HS-27A (cell line): ENCODE measurements at places on chromosomes 5 and 9.

- DNase-seq, result no peak
Measured at GRCh38 chr9:94623253-94623652, 16.1 kb downstream of the FBP1 start.

GRCh38 chr5:37319037-37319782 is 51.7 kb downstream of the NUP155 start:
- no peak for DNase-seq

- no peak for DNase-seq
Measured at GRCh38 chr9:91817493-91818224, 132.4 kb downstream of the ROR2 start.

GRCh38 chr5:65840071-65840470 is 86.3 kb upstream of the ERBIN start:
- DNase-seq, result no peak

GRCh38 chr9:92736563-92737215 is 27.9 kb downstream of the BICD2 start:
- DNase-seq, result no peak

DNA sequence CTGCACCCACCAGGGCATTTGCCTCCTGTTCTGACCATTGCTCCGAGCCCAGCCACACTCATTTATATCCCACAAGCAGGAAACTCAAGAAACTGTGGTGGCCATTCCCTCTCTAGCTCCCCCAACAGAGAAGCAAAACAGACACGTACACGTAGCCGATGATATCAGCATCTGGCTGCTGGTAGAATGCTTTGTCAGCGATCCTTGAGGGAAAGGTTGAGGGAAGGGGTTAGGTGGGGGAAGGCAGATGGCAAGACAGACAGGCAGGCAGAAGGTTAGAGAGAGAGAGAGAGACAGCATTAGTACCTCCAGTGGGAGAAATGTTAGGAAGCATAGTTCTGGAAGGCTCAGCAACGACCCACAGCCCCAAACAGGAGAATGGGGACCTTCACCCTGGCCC is 7.8 kb downstream of the HIGD2A start:
- no peak for DNase-seq

GRCh38 chr9:109114670-109115069 is 5.1 kb downstream of the TMEM245 start:
- no peak for DNase-seq

- no peak for DNase-seq
Measured at GRCh38 chr9:38413283-38413682, 11.0 kb downstream of the IGFBPL1 start.

- no peak for DNase-seq
Measured at GRCh38 chr9:95607507-95607906, 90.7 kb upstream of the PTCH1 start.

DNA sequence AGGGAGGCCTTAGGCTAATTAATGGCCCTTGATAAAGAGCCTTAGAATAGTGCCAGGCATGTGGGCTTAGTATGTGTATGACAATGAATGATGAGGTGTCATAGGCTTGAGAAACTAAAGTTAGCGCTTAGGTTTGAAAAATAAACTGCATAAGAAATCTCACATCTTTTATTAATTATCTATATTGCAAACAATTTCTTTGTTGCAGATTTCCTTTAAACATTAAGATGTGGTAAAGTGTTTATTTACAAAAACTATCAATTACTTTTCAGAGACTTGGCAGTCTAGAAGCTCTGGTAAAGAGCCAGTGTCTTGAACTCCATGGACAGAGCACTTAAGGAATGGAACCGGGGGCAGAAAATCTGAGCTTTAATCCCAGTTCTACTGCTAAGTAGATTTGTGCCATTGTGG is 23.1 kb downstream of the MAP1B start:
- no peak for DNase-seq

DNA sequence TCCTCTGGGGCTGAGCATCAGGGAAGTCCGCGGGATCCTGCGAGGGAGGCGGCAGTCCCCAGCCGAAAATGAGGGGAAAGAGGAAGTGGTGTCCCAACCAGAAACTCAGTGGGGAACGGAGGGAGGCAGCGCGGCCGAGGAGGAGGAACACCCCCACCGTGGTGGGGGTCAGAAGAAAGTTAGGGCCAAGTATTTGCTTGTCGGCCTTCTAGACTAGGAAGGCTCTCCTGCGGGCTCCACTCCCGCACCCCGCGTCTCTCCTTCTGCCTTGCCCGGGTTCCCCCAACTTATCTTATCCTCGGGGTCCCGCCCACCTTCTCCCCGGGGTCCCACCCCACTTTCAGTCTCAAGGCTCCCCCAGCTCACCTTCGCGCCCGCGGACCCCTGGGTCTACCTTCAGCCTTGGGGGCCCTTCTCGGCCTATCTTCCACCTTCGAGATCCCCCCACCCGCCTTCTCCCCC is 557 bp upstream of the PHF2 start:
- no peak for DNase-seq

DNA sequence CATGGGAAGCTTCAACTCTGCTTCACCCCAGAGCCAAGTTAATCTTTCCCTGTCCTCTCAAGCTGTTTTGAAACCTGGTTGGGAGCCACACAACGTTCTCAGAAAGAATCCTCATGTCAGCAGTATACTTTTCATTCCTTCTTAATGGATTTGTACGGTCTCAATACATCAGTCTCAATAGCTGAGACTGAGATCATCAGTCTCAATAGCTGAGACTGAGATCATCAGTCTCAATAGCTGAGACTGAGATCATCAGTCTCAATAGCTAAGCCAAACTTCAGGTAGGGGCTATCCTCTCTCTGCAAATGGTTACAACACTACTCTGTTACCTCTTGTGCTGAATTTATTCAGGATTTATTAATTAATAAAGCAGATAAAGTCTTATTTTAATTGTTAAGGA is 1317.4 kb upstream of the CDH9 start:
- no peak for DNase-seq

- DNase-seq, result no peak
Measured at GRCh38 chr5:178377583-178378270, 145.1 kb upstream of the PHYKPL start.

- peak; percentile 76 for DNase-seq
Measured at GRCh38 chr5:173456751-173457171, 128.5 kb upstream of the STC2 start.

GRCh38 chr9:22117511-22118384 is 108.6 kb upstream of the CDKN2B start:
- no peak for DNase-seq

GRCh38 chr5:115977988-115978387 is 15.7 kb downstream of the LVRN start:
- peak; percentile 34 for DNase-seq

DNA sequence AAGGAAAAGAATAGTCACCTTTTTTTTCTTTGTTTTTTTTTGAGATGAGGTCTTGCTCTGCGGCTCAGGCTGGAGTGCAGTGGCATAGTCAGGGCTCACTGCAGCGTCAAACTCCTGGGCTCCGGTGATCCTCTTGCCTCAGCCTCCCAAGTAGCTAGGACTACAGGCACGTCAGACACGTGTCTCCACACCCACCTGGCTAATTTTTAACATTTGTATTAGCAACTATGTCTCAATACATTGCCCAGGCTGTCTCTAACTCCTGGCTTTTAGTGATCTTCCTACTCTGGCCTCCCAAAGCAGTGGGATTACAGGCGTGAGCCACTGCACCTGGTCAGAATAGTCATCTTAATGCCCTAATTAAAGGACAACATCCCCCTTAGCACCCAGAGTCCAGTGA is 54.4 kb upstream of the CTSL start:
- DNase-seq, result no peak

DNA sequence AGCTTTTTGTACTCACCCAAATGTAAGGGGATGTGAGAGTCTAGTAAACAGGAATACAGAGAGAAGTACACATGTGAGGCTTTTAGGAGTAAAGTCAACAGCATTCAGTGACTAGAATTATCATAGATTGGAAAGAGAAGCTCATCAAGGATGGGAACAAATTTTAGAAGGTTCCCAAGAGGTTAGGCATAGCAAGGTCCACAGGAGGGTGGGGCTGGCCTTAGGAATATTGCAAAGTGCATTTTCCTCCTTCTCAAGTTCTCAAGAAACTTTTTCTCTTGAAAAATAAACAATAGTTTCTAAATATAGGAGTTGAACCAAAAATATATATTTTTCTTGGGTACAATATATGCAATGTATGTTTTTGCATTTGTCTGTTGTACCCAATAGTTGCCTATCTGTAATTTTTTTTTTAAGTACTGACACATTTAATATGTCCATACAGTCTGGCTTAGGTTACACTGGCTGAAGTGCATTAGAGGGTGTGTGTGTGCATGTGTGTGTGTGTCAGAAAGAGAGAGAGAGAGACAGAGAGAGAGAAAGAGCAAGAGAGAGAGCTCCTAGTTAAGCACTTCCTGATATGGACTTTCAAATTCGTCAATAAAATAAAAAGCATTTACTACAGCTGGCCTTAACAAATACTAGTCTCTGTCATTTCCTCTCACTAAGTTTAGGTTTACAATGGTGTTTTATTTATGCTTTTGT is 62.2 kb downstream of the SNX18 start:
- no peak for DNase-seq

DNA sequence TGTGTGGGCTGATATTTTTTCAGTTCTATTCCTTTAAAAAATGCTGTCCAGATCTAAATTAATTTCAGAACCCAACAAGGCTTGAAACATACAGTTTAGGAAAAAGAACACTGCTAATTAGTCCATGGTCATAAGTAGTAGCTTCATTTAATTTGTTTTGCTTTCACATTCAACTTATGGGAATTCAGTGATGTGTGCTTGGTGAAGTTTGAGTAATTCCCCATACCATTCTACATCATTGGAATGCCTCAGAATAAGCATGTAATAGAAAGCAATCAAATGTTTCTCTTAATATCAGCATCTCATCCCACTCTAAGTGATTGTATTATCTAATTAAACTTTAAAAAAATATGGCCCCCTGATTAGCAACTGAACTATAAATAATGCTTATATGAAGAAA is 2.7 kb downstream of the CNTLN start:
- no peak for DNase-seq

DNA sequence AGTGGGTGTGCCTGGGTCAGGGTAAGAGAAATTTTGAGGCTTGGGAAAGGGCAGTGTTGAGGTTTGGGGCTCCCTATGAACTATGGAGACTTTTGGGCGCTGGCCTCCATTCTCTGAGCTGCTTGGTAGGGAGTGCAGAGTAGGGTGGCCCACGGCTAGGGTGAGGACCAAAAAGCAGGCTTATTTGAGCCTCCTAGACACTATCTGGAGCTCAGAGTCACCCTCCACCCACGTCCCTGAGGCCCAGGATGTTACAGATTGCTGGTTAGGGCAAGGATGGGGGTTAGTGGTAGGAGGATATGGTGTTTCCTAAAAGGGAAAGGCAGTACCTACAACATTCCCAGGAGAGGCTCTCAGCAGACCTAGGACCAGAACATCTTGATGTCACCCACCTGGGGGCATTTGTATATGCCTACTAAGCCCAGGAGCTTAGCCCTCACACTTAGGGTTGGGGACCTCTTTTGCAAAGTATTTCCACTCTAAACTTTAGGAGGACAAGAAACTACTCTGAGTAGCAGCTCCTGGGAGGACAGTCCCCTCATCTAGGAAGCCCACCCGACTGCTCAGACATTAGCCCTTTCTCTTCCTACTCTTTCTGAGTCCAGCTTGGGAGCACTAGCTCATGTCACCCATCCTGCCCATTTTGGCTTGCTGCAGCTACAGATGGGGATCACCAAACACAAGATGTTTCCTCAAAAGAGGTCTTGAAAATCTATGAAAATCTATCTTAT is 2.3 kb downstream of the SHROOM1 start:
- DNase-seq, result no peak

- no peak for DNase-seq
Measured at GRCh38 chr9:93952784-93953495, 2.2 kb downstream of the BARX1 start.

GRCh38 chr9:75087289-75087823 is 599 bp downstream of the NMRK1 start:
- no peak for DNase-seq

GRCh38 chr9:117488659-117489058 is 73.8 kb upstream of the ASTN2 start:
- DNase-seq, result no peak

DNA sequence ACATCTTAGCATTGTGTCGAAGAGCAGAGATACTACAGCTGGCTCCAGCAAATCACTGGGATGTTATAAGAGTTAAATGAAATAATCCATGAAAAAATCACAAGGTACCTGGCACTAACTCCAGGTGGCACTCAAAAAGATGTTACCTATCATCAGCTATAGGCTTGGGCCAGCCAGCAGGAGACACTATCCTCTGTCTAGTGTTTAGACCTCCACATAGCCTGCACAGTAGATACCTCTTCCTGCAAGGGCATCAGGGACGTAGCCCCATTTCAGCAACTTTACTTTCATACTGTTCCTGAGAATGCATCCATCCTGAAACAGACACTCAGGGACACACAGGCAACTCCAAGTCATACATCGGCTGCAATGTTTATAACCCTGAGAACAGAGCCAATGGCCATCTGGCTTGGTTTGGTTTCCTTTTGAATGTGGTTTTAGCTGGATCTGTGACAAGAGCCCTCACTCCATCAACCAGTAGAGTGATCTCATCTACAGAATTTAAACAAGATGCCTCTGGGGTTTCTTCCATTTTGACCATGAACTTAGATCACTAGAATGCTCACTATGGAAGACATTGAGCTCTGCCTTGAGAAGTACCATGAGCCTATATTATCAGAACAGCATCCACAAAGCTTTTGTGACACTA is 69.9 kb downstream of the TLE1 start:
- DNase-seq, result no peak
